ENCODE measurements at places on chromosomes 5 and 9.

DNA sequence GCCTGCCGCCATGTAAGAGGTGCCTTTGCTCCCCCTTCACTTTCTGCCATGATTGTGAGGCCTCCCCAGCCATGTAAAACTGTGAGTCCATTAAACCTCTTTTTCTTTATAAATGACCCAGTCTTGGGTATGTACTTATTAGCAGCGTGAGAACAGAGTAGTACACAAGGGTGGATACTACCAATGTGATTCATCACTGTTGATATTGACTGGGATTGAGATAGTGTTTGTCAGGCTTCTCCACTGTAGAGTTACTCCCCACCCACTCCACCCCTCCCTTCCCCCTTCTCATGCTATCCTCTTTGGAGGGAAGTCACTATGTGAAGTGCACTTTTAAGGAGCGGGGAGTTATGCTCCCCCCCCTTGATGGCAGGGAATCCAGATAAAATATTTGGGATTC lies 11.4 kb upstream of the CRHBP start:
- DNase-seq = no peak

DNA sequence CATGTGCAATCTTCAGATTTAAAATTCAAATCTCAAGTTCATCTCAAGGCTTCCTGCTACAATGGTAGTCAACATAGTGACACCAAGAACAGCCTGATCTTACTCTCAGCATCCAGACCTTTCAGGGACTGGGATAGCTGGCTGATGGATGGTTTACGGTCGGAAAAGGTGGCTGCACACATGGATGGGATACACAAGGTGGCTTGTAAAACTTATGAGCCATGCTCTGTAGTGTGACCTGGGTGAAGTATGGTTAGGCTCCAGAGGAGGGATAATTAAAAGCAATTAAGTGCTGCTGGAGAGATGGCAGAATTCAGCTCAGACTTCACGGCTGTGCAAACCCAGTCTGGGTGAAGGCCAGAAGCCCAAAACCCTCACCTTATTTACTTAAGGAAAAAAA lies 379.5 kb downstream of the NFIB start:
- DNase-seq = no peak

DNA sequence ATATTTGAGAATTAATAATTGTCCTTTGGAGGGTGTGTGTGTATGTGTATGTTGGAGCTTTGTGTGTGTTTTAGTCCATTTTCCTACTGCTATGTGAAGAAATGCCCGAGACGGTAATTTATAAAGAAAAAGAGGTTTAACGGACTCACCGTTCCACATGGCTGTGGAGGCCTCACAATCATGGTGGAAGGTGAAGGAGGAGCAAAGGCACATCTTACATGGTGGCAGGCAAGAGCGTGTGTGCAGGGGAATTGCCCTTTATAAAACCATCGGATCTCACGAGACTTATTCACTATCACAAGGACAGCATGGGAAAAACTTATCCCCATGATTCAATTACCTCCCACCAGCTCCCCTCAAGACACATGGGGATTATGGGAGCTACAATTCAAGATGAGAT lies 44.1 kb downstream of the TMC1 start:
- no peak for DNase-seq

DNA sequence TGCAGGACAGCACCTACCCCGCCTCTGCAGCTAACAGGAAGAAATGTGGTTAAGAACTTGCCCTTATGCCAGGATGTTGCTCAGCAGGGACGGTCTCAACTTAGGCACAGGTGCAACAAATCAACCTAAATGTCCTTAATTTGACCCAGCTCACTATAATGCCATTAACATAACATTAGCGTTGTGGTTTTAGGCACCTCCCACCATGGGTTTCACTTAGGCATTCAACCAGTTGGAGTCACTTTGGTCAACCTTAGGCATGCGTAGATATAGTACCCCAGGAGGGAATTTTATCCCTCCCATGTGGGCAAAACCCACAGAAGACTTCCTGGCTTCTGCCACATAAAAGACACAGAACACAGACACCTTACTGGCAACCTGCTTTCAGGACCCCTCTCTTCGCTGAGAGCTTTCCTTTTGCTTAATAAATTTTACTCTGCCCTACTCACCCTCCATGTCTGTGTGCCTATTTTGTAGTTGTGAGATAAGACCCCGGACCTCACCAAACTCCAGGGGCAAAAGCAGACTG lies 8.7 kb upstream of the ERAP1 start:
- peak; percentile 68 for DNase-seq

DNA sequence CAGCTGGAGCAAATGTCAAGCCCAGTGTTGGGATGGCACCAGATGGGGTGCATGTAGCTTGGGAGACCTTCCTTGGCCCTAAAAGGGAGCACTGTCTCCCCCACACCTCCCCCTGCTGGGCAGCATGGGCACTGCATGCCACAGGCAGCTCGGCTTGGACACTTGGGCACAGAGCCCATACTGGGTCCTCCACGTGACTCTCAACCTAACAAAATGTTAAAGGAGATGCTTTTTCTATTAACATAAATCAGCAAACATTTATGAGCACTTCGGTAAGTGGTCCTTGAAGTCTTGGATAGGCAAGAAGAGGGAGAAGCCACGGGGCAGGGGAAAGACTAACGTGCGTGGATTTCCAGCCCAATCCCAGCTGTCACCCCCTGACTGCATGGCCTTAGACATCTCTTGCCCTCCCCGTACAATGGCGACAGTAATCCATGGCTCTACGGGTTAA lies 23.9 kb upstream of the MAPK9 start:
- peak; percentile 74 for DNase-seq

DNA sequence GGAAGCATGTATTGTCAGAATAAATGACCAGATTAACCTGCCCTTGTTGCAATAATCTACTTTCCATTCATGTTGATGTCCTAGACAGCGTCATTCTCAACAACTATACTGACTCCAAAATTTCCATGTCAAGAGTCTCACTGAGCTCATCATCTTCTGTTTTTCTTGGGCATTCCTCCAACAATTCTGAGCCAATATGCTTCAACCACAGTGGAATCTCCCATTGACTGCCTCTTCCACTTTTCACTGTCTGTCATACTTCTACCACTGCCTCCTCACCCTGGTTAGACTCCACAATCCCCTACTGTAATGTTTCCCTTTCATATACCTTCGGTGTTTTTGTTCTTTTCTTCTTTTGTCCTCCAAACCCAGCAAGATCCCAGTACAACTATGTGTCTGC lies 162.8 kb downstream of the TLE1 start:
- DNase-seq = no peak

GRCh38 chr9:130736834-130737233 lies 43.3 kb downstream of the EXOSC2 start:
- no peak for DNase-seq

DNA sequence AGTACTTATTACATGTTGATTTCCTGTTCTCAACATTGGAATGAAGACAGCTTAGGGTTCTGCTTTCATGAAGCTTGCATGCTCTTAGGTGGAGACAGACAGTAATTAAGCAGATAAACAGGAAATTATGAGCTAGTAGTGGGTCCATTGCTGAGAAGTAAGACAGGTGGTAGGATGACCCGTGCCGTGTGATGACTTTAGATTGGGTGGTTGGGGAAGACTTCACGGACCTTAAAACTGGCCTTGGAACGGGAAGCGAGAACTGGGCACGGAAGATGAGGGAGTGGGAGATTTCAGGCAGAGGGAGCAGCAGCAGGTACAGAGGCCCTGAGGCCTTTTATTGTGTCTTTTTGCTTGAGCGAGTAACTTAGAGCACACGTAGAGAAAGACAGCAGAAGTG lies 27.2 kb downstream of the ABL1 start:
- DNase-seq = no peak

DNA sequence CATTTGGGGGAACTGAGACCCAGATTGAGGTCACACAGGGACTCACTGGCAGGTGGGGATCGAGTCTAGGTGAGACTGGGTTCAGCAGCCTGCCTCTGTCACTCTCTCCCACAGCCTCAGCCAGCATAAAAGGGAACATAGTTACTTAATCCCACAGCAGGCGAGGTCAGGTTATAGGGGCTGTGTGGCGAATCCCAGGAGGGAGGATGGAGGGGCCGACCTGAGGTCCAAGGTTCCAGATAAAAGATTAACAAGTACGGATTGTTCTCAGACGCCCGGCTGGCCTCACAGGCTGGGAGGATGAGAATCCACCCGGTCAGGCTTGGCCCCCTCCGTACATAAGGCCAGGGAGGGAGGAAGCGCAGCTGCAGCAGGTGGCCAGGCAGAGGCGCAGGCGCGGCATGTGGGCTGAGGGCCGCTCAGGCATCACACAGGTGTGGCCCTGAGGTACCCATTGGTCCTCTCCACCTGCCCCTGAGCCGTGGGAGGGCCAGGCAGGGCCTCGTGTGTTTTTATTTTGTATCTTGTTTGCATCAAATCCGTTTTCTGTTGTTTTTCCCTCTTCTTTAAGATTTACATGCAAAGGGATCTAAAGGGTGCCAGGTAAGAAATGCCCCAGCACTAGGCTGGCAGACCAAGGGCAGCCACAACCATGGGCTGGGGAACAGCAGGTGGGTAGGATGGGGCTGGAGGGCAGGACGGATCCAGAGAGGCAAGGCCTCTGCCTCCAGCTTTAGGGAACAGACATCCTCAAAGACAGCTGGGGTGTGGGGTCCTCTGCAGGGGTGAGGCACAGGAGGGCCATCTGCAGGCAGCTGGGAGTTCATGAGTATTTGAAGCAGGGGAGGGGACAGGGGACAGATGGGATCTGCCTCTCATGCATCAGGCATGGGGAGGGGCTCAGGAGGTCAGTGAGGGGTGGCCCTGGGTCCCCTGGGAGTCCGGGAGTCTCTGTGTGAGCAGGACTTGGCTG lies 3.6 kb downstream of the SUSD3 start:
- DNase-seq = no peak

- no peak for DNase-seq
These were observed 25.6 kb downstream of the COL27A1 start for GRCh38 chr9:114180696-114181606.

- DNase-seq = no peak
These were observed 58.8 kb upstream of the IGFBPL1 start for GRCh38 chr9:38482918-38483592.

- no peak for DNase-seq
These were observed 3.5 kb downstream of the DBN1 start for GRCh38 chr5:177469750-177470525.

- DNase-seq = no peak
These were observed 47.5 kb downstream of the PBX3 start for GRCh38 chr9:125794708-125795107.

DNA sequence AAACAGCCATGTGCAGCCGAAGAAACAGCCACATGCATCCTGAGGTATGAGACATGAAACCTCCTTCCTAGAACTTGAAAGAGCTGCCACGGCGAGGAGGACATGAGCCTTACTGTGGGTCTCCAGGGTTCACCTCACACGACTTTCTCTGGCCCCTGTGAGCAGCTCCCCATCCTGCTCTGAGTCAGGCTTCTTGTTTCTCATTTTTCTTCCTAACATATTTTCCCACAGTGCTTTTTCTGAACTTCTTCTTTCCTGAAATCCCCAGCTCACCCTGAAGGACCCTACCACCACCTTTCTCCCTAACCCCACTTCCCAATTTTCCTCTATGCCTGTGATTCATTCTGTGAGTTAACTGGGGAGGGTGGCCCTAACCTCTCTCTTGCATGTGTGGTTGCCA lies 33.7 kb upstream of the ADRB2 start:
- DNase-seq = peak; percentile 31

DNA sequence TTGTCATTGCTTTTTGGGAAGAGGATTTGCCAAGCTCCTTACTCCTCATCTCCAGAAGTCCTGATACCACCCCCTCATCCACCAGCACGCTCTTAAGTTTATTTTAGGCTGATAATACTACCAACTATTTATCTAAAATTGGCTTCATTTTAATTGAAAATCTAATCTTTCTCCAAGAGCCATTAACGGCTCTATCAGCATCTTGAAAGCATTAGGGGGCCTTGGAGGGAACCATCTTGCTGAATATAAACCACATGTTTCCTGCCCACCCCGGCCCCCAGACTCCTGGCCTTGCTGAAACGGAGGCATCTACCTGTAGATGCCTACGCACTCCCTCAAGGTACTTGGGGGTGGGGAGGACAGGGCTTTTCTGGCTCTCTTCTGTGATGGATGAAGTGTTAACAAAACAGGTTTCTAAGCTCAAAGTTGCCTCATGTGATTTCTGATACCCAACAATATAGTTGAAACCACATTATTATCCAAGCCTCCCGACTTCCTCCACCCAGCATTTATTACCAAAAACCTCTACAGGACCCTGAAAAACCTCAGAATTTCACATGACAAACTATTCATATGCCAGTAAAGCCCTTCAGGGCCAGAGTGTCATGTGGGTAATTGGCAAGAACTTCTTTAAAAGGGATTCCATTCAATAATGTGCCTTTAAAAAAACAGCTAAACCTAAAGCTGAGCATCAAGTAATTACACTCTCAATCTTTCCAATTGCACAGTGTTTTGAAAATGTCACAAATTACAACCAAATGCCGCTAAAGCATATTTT lies 96.7 kb downstream of the SAXO1 start:
- no peak for DNase-seq

DNA sequence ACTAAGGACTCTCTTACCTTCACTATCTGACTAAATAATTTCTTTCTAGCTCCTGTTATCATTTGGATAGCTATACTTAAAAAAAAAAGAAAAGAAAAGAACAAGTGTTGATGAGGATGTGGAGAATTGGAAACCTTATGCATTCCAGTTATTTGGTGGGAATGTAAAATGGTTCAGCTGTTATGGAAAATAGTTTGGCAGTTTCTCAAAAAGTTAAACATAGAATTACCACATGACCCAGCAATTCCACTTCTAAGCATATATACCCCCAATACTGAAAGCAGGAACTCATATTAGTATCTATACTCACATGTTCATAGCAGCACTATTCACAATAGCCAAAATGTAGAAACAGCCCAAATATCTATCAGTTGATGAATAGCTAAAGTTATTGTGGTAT lies 61.1 kb downstream of the GNA14 start:
- no peak for DNase-seq

- DNase-seq = peak; percentile 54
These were observed 98.9 kb downstream of the CFAP95 start for GRCh38 chr9:69919461-69920061.

- DNase-seq = peak; percentile 29
These were observed 72.4 kb upstream of the SNX2 start for GRCh38 chr5:122702524-122702875.

DNA sequence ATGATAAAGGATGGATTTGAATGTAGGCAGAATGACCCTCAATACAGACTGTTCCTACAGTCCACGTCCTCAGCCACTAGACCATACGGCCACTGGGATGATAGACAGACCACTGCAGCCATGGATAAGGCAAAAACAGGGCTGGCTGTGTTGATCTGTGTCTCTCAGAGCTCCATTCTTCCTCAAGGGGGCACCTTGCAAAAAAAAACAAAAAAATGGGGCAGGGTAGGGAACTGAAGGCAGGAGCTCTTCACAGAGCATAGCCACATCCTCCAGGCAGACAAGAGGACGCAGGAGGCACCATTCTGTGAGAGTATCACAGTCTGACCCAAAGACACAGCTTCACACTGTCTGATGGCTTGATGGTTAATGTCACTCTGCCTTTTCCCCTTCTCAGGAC lies 61.2 kb upstream of the GABRP start:
- no peak for DNase-seq

- DNase-seq = no peak
These were observed 362.6 kb upstream of the SMC2 start for GRCh38 chr9:103731541-103731940.

GRCh38 chr9:21542787-21543186 lies 60.7 kb upstream of the IFNE start:
- no peak for DNase-seq

Measured in activated CD4-positive, alpha-beta T cell treated with anti-CD3 and anti-CD28 coated beads, Interleukin-2, amount 50 U/mL, for 16 hours (primary cell).